ENCODE measurements at places on chromosomes 12 and 14. TPM values are rescaled to one million over a fixed set of nuclear protein-coding genes. Genes with fewer than 3 reads are reported as not detected.

The KLHL33 gene
- 0.90 TPM for polyA plus RNA-seq

The RNASE13 gene
- polyA plus RNA-seq: not detected

The CRIP1 gene
- 32.8 TPM for polyA plus RNA-seq

The GPR84 gene
- polyA plus RNA-seq: 0.11 TPM

The MGAT4C gene
- 3.6 TPM for polyA plus RNA-seq

The SLC4A8 gene
- polyA plus RNA-seq: 4.6 TPM

The RND1 gene
- 6.0 TPM for polyA plus RNA-seq

The NID2 gene
- 239 TPM for polyA plus RNA-seq

The ACVRL1 gene
- polyA plus RNA-seq: 27.3 TPM

The CAPZA3 gene
- polyA plus RNA-seq: not detected

The MANSC1 gene
- 36.2 TPM for polyA plus RNA-seq

The ADAM21 gene
- 0.61 TPM for polyA plus RNA-seq

The ITGB7 gene
- 1.3 TPM for polyA plus RNA-seq

The CPNE6 gene
- not detected for polyA plus RNA-seq

The NRL gene
- 4.1 TPM for polyA plus RNA-seq

The PTPRR gene
- 0.79 TPM for polyA plus RNA-seq

Measured in left renal pelvis (tissue), 4 donors.